ENCODE measurements at places on chromosomes 3 and 15. TPM values are rescaled to one million over a fixed set of nuclear protein-coding genes. Genes with fewer than 3 reads are reported as not detected.

- no peak for DNase-seq
Measured at GRCh38 chr3:177471733-177472480, 274.6 kb upstream of the TBL1XR1 start.

DNA sequence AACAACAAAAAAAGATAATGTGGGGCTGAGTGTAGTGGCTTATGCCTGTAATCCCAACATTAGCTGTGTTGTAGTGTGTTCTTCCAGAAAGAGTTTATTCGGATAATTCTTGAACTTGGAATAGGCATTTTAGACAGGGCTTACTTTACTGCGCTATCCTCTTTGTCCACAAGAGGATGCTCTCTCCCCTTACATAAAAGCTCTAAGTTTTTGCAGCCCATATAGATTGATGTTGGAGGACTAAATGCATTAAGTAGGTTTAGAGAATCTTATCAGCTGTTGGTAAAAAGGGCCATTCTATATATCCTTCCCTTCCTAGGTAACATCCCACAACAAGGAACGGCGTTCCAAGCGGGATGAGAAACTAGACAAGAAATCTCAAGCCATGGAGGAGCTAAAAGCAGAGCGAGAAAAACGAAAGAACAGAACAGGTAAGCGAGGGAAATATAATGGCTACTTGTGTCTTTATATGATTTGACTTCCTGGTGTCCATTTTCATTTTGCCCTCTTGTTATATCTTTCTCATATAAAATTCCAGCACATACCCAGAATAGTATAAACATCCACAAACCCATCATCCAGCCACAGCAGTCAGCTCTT, 27.8 kb upstream of the ITPKA start:
- peak; percentile 74 for DNase-seq

DNA sequence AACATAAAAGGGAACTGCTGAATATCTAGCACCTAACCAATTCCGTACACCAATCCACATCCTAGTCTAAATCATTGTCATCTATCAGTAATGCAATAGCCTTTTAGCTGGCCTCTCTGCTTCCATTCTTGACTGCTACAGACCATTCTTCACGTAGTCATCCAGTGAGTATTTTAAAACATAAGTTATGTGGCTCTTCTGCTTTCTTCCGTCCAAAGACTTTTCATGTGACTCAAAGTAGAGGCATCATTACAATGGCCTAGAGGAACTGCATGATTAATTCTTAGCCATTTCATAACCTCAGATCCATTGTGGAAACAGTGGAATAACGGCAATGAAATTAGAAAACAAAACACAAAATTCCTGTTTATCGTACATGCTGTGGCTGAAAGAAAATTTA, 88.9 kb upstream of the CBLB start:
- DNase-seq: peak; percentile 85

TM4SF4 gene
- 1.6 TPM for total RNA-seq

CILP gene
- total RNA-seq: not detected

EPHA3 gene
- 0.18 TPM for total RNA-seq
